Type B pancreatic cell (in vitro differentiated cells): ENCODE measurements at places on chromosomes 7 and 10. TPM values are rescaled to one million over a fixed set of nuclear protein-coding genes. Genes with fewer than 3 reads are reported as not detected.

DNA sequence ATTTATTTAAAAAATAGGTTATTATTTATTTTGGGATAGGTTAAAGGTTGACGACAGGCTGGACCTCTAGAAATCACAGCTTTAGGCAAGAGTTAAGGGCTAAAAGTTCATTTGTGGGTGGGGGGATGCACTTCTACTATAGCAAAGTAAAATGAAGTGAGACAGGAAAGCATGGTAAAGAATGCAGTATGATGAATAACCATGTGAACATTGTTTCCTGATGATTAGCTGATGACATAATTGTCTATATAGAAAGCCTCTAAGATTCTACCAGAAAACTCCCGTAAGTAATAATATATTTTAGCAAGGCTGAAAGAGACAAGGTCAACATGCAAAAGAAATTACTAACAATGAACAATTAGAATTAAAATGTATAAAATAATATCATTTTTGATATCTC is 25.7 kb upstream of the PRSS37 start:
- no peak for DNase-seq

GRCh38 chr10:26770069-26770468 is 72.6 kb downstream of the PDSS1 start:
- DNase-seq = no peak

NPC1L1 gene
- 8.8 and 11.0 TPM in 2 replicates for total RNA-seq

IFIT1B gene
- total RNA-seq = not detected in 2 replicates

DNA sequence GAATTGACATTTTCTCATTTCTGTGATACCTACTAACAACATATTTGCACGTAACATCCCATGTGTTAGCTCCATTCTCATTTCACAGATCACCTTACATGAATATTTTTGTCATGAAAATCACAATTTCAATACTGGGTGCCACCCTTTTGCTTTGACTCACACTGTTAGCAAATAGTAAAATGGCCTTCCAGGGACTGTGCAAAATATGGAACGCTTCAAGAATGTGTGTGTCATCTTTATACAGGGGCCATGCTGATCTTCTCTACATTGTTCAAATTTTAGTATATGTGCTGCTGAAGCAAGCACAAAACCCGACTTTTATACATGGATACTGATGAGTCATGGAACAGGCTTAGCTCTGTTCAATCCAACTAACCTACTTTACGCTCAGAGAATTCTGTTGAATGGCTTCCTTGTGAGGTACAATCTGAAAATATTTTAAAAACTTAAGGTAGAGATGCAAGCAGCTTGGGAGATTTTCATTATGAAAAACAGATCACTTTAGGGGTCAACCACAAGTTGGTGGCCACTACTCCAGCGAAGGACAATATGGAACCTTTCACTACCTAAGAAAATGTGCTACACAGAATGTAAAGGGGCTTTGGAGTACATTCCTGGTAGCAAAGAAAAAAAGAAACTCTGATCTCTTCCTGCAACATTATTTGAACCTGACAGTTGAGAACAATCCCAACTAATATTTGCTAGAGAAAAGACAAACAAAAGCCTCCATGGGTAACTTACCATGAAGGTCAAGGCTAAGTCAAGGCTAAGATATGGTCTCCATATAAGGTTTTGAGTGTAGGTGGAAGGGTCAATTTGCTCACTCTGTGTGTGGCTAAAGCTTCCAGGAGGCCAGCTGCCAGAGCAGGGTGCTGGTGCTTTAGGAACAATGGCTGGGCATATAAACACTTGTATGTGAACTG is 11.9 kb downstream of the ANKRD26 start:
- no peak for DNase-seq

TMEM130 gene
- 0.17 and 1.2 TPM in 2 replicates for total RNA-seq

DNA sequence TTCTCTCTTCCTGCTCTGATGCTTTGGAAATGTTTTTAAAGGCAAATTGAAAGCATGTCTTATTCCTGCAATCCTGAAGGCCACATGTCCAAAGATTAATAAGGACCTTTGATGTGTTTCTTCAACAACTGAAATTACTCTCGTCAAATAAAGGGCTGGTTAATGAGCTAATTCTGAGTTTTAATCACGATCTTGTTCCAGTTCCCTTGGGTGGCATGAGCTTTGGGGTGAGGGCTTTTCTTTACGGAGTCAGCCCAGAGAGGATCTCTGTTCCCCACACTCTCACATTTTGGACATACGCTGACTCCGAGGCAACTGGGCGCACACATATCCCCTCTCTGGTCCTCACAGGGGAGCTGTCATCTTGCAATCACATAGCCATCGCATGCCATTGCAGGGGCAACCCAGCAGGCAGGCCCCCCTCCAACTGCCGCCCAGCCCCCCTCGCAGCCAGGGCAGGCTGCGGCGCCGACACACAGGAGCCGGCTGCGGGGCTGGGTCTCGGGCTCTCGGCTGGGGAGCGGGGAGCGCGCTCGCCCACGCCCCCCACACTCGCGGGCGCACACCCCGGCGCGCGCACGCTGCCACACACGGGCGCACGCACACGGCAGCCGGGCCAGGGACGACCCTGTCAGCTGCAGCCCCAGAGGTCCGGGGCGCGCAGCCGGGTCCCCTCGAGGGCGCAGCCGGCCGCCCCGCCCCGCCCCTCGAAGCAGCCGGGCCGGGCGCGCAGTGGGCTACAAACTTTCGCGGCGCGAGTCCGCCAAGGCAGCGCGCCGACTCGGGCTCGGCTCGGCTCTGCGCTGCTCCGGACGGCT is at the start of gene GDF10:
TSS of gene GDF10 (plus strand) at position 587 of the 818 bp plus-strand sequence. CDS start 455 bp downstream, outside the sequence.
- no peak for DNase-seq

- DNase-seq = no peak
Observed at GRCh38 chr7:39428221-39428620, 138.0 kb upstream of the YAE1 start.

NT5C2 gene
- 96.5 and 122 TPM in 2 replicates for total RNA-seq

DNA sequence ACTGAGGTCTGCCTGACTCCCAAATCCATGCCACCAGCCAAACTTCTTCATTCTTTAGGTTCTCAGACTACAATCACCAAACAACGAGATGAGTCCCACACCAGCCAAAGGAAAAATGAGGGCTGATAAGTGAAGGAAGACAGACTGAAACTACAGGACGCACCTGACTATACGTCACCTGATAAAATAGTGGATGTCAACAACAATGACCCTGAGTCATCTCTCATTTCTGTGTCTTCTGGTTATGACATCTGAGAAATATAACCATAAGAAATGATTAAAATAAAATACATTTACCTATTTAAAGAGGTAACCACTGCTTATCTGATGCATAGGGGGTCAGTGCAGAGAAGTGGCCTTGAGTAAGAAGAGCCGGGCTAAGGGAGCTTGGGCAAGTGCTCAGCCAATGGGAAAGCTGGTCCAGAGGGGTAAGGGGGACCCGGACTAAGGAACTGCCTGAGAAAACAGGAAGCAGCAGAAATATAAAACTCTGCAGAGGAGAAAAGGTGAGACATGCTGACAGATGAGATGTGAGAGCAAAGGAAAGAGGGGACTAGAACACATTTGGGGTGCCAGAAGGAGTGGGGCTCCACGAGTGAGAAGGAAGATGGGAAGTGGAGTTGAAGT is 51.8 kb downstream of the HIPK2 start:
- DNase-seq = no peak

FLNC gene
- total RNA-seq = 20.3 and 54.0 TPM in 2 replicates

PCDH15 gene
- total RNA-seq = 1.3 and 3.5 TPM in 2 replicates

- no peak for DNase-seq
Observed at GRCh38 chr7:42025635-42026375, 211.2 kb downstream of the GLI3 start.

ABCC2 gene
- total RNA-seq = 11.0 and 64.0 TPM in 2 replicates

- DNase-seq = no peak
Observed at GRCh38 chr7:124532166-124532565, 233.4 kb downstream of the GPR37 start.

GRCh38 chr10:53469383-53469782 is 696.8 kb upstream of the MBL2 start:
- no peak for DNase-seq

DNA sequence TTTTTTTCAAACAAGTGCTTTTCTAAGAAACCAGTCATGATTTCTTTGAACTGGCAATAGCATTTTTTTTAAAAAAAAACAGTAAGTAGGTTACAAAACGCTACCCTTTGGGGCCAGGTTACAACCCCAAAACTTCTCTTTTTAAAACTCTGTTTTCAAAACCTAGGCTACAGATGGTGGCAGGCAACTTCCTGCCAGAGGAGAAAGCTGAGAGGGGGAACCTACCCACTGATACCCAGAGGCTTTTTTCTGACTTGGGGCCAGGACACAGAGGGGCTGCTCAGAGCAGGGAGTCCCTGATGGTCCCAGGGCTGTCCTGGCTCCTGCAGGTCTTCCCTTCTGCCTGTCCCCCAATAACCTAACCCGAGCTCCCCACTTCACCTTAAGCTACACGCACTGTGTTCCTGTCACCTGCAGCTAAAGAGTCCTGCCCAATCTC is 6.9 kb downstream of the STN1 start:
- DNase-seq = no peak

NKX1-2 gene
- total RNA-seq = 0.29 and 0.48 TPM in 2 replicates

- no peak for DNase-seq
Observed at GRCh38 chr7:105098863-105099515, 85.0 kb downstream of the KMT2E start.

GRCh38 chr7:124552217-124552616 is 213.4 kb downstream of the GPR37 start:
- no peak for DNase-seq

GHRHR gene
- not detected in 2 replicates for total RNA-seq

PLA2G12B gene
- 1.2 and 4.2 TPM in 2 replicates for total RNA-seq

GRCh38 chr10:80501381-80501912 is 36.3 kb upstream of the SH2D4B start:
- no peak for DNase-seq

CC2D2B gene
- 0.24 and 0.34 TPM in 2 replicates for total RNA-seq

DNA sequence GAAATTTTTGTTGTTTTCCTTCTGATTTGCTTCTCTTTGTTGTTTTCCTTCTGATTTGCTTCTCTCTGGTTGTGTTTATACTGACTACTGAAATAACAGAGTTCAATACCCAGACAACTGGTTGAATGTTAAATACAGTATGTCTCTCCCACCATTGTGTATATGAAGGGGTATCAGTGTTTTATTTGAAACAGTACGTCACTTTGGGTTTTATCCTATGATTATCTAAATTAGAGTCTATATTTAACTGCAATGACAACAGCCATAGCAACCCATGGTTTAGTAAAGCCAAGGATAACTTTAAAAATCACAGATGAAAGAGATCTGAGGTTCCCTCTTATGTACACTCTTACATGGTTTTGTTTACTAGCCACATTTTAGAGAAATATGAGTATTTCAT is 141.3 kb downstream of the GNAT3 start:
- DNase-seq = no peak

GRCh38 chr10:121873236-121873635 is 54.6 kb downstream of the ATE1 start:
- DNase-seq = no peak

GRCh38 chr7:106806556-106806955 is 58.5 kb upstream of the PIK3CG start:
- DNase-seq = no peak

PRSS37 gene
- not detected in 2 replicates for total RNA-seq

- no peak for DNase-seq
Observed at GRCh38 chr10:79059859-79060379, 8.8 kb upstream of the ZMIZ1 start.
